ENCODE measurements at places on chromosomes 5 and 9. TPM values are rescaled to one million over a fixed set of nuclear protein-coding genes. Genes with fewer than 3 reads are reported as not detected.

- no peak overlapping the region for H3K4me3 ChIP-seq
- H3K27me3 ChIP-seq: no peaks in the 10 kb centered on the region
- DNase-seq: no peak
- H3K36me3 ChIP-seq: no peaks in the 10 kb centered on the region
Measured at GRCh38 chr5:167463939-167464338, 827.5 kb upstream of the WWC1 start.

- no peak overlapping the region for H3K27ac ChIP-seq
- DNase-seq: no peak
- H3K36me3 ChIP-seq: no peaks in the 10 kb centered on the region
- no peaks in the 10 kb centered on the region for H3K4me1 ChIP-seq
Measured at GRCh38 chr5:44506561-44506960, 117.3 kb upstream of the FGF10 start.

- H3K36me3 ChIP-seq: no peaks in the 10 kb centered on the region
- H3K27ac ChIP-seq: no peak overlapping the region
- DNase-seq: no peak
- no peak overlapping the region for H3K4me3 ChIP-seq
- H3K4me1 ChIP-seq: no peaks in the 10 kb centered on the region
Measured at GRCh38 chr5:5770825-5771224, 348.3 kb downstream of the ICE1 start.

Gene CBY3
- polyA plus RNA-seq: 0.56 TPM

Gene LRRC26
- polyA plus RNA-seq: not detected
